ENCODE measurements at places on chromosomes 5 and 9.

- no peak for DNase-seq
These were observed 135.3 kb upstream of the EPB41L4A start for GRCh38 chr5:112554101-112554977.

DNA sequence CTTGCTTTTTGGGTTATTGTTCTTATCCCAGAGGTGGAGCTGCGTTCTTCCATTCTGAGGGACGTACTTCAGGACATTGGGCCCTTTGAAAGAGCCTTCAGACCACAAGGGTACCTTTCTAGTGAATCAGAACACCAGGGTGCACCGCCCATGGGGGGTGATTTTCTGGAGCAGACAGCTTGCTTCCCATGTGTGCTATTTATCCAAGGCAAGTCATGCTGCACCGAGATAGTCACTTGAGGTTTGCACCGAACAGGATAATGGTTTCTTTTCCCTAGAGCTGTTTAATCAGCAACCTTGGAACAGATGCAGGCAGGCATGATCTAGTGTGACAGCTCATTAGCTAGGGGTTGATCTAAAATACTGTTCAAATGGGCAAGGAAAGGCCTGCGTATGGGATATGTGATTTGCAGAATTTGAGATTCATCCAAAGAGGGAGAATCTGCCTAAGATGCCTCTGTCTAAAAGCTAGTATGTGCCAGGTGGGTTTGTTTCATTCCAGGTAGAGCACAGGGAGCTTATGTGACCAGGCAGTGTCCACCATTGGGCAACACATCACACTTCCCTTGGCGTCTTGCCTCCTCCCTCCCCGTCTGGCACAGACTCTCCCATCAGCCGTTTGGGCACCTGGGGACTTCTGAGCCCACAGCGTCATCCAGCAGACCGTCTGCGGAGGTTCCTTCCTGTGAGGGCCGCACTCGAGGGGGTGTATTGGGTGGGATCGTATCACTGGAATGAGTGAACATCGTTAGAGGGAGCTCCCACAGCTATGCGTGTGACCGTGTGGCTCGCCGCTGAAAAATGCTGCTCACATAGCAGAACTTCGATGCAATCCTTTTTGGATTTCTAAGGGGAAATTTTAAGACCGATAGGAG, 23.0 kb downstream of the ABL1 start:
- no peak for DNase-seq

DNA sequence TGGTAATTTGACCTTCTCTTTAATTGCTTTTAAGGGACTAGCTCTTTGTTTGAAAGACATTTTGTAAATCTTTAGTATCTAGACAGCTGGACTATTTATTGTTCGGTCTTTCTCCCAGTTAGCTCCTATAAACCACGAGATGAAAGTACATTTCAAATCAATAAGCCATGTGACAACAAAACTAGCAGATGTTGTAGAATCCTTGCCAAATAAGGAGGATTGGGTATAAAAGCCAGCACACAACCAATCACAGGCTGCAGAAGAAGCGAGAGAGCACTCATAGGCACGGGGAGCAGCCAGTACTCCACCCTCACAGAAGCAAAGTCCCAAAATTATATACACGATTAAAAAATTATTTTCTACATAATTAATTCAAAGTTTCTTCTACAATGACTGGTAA, 8.1 kb upstream of the OMD start:
- no peak for DNase-seq

DNA sequence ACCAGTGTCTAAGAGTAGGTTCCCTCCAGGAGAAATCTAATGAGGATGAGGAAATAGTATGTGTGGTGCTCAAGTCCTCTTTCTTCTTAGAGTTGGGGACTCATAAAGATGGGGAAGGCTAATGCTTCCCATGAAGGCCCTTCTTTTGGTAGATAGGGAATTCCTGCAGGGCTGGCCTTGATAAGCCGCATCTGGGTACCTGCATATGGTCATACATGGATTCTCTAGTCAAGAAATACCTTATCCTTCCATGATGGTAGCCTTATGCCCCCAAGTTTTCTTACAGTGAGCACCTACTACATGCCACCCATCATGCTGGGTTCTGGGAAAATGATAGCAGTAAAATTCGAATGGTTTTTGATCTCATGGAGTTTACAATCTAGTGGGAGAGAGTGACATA, 382.6 kb downstream of the KDM4C start:
- DNase-seq, result no peak

GRCh38 chr9:8071445-8071798, 271.8 kb upstream of the DMAC1 start:
- DNase-seq, result no peak

DNA sequence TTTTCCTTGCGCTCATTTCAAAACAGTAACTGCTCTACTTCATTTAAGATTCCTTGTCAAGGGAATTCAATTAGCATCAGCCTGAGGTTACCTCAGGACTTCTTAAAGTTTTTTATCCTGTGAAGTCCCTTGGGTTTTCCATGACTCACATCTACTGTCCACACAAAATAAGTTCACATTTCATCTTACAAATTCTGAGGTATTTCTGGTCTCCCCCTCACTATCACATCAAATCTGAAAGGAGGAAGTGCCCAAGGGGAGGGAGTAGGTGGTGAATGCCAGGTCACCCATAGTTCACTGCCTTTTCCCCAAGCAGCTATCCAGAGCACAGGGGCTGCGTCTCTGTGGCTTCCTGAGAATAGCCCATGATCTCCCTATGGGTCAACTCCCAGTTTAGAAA, 227.1 kb upstream of the NREP start:
- DNase-seq, result no peak

DNA sequence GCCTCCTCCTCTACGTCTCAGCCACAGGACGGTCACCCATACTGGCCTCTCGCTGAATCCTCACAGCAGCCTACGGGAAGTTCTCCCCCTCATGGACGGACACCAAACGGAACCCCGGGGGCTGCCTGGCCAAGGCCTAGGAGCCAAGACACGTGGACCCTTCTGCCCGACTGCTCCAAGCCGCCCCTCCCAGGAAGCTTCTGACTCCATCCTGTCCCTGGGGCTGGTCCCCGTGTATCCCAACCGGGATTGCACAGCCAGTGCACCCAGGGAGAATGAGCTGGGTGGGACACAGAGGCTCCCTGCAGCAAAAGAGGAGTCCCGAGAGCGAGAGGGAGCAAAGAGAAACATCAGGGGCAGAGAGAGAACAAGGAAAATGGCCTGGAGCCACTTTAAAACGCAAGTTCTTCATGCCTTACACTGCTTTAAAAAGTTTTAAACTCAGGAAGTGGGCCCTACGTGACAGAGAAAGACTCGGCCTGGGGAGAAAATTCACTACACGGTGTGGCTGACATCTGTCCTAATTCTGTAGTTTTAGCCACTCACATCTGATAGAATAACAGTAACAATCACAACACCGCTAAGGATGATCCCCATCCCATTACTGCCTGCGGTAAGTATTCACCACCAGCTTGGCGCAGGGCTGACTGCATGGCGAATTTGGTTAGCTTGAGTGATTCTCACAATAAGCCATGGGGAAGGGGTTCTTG, 3.0 kb downstream of the FAM78A start:
- DNase-seq, result no peak

DNA sequence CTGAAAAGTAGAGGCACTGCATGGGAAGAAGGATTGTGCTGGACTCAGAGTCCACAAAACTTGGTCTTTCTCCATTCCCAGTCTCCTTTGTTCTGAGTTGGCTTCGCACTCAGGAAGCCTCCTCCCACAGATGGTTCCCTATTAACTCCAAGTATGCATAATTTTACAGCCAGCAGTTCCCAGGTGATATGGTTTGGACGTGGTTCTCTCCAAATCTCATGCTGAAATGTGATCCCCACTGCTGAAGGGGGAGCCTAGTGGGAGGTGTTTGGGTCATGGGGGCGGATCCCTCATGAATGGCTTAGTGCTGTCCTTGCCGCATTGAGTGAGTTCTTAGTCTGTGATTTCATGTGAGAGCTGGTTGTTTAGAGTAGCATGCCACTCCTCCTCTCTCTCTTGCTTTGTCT, 86.6 kb downstream of the FEM1C start:
- no peak for DNase-seq
